ENCODE measurements at places on chromosomes 4 and X.

GRCh38 chr4:48153791-48154550 is 19.9 kb upstream of the TXK start:
- DNase-seq, result no peak

DNA sequence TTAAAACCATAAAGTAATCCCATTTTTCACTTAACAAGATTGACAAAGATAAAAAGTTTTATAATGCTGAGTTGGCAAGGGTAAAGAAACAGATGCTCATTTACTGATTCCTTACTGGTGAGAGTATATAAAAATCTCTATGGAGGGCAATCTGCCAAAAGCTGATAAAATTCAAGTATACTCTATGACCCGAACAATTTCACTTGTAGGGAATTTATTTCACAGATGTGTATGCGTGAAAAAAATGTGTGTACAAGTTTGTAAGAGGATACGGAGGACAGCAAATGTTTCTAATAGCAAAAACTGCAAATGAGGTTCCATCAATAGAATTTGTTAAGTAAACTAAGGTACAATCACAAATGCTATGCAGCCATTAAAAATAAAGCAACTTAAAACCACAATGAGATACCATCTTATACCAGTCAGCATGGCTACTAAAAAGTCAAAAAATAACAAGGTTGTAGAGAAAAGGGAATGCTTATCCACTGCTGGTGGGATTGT is 23.4 kb downstream of the DHX15 start:
- DNase-seq, result no peak

DNA sequence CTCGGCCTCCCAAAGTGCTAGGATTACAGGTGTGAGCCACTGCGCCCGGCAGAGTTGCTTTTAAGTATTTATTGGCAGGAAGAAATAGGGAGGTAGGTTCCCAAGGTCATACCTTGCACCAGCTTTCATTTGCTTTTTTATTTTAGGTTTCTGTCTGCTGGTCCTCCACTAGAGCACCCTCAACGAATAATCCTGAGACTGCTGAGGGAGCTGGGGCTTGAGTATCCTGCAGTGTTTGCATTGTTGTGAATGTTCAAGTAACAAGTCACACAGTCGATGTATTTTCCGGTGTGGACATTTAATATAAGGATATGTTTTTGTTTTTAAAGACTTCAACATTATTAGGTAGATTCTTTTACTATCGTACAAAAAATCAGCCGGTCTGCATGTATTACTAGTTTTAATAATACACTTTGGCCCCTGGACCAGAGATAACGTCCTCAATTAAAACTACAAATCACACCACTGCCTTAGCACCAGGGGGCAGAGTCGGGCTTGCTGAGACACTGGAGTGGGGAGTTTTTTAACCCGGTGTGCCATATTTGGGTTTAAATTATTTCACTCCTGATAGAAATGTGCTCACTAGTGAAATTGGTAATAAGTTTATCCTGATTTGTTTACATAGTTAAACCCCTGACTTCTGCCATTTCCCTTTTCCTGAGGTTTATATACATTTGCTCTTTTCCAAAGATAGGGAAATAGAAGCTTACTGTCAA is 11.6 kb downstream of the SMIM20 start:
- DNase-seq, result no peak

DNA sequence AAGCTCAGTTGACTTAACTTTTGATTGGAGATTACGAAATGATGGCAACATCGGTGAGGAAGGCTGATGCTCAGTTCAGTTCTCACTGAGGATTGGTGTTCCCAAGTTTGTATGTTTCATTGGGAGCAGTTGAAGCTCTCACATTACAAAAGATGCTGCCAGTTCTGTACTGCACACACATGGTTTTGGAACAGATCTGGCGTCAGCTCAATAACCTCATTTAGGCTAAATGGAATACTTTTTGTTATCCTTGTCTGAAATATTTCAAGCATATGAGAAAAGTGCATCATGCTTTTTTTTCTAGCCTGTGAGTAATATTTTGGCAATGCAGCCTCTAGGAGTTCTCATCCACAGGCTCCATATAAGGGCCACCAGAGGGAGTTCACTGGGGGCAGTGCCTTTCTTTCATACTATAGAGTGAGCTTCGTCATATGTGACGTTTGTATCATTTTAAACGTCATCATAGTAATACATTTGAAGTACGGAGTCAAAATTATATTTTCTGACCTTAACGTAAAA is 4.1 kb downstream of the ENPEP start:
- no peak for DNase-seq

Data from NCI-H187 (cell line).